HCT116 (cell line): ENCODE measurements at places on chromosomes 7 and 10. TPM values are rescaled to one million over a fixed set of nuclear protein-coding genes. Genes with fewer than 3 reads are reported as not detected.

FAM25G gene
- not detected for total RNA-seq

PGAM2 gene
- total RNA-seq: 0.27 TPM

SH3PXD2A gene
- total RNA-seq: 8.7 TPM

SCIN gene
- total RNA-seq: 0.22 TPM

SUN1 gene
- 181 TPM for total RNA-seq

CREB5 gene
- total RNA-seq: 0.49 TPM

ASB10 gene
- total RNA-seq: not detected

DNA sequence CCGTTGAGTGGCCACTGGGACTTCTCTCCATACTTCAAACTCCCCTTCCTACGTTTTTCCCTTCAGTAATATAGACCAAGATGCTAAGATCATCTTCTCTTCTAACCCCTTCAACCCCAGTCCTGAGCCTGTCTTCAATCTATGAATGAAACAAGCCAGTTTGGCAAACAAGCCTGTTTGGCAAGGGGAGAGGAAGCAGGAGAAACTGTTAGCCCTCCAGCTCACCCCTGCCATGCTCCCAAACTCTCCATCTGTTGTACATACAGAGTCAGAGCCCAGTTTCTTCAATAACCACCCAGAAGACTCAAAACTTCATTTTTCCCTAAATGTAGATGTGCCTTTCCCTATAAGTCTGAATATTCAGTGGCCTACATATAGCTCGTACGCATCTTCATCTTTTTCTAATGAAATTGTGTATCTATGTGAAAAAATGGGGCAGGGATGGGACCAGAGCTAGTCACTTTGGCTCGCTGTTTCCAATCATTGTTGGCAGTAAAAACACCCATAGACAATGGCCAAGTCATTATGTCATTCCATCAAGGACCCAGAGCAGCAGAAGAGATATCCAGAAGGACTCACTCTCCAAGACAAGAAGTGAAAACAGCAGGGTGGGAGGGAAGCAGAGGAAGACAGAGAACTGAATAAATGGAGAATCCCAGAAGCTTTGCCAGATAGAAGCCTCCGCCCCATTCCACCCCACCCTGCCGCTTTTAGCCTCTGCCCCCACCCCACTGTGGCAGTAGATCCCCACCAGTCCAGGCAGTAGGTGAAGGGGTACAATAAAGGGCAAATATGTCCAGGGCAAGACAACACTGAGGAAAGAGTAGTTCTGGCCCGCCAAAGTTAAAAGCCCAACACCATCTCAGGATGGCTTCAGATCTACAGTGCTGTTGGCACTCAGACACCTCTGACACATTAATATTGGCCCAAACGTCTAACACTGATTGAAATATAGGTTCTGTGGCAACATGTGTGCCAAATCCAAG lies 87.3 kb downstream of the DOCK4 start:
- DNase-seq: no peak

- DNase-seq: no peak
Observed at GRCh38 chr7:115135146-115135545, 213.3 kb downstream of the MDFIC start.

DNA sequence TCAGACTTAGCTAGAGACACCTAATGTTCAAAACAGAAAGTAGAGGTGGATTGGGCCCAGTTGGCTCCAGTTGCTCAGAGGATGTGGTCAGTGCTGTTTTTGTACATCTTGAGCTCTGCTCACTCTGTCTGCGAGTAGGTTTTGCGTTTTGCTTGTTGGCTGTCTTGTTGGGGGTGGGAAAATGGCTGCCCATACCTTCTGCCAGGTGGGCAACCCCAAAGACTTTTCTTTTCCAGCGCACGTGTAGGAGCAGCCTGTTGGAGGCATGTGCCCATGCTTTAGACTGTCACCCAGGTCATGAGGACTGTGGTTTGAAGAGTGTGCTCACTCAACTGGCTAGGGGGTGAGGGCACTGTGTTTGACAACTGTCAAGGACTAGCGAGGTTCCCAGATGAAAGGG lies 73.9 kb downstream of the KAT6B start:
- DNase-seq: no peak

DNA sequence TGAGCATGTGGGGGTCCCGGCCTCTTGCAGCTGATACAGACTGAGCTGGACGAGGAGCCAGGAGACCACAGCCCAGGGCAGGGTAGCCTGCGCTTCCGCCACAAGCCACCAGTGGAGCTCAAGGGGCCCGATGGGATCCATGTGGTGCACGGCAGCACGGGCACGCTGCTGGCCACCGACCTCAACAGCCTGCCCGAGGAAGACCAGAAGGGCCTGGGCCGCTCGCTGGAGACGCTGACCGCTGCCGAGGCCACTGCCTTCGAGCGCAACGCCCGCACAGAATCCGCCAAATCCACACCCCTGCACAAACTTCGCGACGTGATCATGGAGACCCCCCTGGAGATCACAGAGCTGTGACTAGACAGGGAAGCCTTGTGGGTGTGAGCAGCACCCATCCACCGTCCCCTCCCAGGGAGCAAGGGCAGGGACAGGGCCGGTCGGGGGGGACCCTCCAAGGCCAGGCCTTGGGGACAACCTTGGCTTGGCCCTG lies 36.1 kb downstream of the PSAP start:
- DNase-seq: no peak

DNA sequence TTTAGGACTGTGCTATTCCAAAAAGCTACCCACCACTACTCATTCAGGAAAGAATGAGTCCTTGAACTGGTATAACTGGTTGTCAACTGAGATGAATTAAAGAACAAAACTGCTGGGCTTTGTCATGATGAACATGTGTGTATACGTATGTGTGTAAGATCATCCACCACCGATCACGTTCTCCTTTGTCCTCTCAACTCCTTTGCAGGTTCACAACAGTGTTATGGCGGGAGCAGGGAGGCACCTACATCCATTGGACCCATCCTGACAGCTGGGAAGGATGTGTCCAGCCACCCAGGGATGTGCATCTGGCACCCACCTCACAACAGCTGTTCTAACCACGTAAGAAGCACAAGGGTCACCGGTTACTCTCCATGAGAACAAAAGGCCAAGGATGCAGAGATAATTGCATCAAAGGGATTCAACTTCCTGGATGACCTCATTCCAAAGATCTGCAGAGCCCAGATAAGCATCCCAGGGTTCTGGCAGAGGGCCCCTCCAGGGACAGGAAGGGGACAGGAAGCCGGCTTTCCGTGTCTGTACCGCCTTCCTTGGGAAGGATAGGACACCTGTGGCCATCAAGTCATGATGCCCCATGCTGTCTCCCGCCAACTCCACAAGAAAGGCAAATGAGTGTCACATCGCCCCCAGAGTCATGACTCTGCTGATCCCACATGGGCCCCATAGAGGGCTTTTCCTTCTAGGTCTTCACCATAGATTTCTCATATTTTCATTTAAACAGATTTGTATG lies 66.1 kb downstream of the STEAP1B start:
- no peak for DNase-seq

DNA sequence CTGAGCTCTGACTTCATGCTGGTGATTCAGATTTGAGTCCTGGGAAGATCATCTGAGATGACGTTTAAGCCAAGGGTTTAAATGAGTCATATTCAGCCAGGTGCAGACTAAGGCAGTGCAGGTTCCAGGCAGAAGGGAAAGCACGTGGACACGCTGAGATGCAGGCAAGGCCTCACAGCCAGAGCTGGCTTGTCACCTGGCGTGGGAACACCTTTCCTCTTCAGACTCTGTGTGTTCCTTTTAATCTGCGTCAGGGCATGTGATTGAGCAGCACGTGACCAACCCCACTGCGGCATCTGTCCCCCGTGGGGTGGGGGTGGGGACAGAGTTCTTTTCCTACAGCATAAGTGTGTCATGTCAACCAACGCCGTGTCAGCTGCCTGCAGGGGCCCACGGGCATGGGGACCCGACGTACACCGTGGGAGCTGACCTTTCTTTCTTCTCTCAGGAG lies 10.7 kb upstream of the IDI2 start:
- DNase-seq: no peak

DNA sequence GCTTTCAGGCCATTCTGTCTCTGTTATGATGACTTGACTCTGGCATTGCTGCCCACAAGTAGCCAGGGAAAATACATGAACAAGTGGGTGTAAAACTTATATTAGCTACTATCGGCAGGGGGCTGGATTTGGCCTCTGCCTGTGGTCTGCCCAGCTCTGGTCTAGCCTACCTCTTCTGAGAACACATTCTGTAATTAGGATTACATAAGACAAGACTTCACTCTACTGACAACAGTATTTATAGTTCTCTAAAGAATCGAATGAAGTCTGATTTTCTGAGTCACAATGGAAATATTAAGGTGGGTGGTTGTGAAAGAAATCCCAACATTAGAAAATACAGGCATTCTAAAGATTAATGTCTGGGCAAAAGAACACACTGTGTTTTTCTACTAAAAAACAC lies 55.5 kb downstream of the DLD start:
- no peak for DNase-seq

GRCh38 chr10:132489053-132489703 lies 48.4 kb upstream of the INPP5A start:
- no peak for DNase-seq

GRCh38 chr10:42988517-42989395 lies 88.1 kb upstream of the RET start:
- no peak for DNase-seq

DNA sequence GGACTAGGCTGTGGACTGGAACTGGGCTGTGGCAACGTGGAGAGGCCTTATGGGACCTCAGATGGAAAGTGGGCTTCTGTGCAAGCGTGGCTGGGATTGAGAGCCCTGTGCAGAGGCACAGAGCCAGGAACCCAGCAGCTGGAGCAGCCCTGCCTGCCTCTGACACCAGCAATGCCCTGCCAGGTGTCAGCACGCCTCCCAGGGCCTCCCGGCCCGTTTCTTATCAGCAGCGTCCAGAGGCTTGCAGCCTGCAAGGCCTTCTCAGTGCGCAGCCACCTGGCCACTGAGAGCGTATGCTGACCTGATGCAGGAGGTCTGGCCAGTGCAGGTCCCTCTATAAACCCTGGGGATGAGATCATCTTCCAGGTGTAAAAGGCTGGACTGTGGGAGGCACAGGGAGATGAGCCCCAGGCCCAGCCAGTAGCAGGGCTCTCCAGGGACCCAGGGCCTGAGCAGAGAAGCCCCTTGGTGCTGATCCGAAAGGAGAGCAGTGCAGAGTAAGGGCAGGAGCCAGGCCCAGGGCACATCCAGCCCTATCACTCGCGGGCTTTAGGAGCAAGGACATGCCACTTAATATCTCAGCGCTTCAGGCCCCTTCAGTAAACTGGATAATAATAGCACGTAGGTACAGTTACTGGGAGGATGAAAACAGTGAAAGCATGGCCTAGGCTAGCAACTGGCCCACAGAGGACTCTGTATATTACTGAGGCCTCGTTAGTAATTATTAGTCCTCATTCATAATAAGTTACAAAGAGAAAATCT lies 38.8 kb upstream of the ANTXRL start:
- DNase-seq: no peak
